ENCODE measurements at places on chromosomes 11 and 22.

- no peak for DNase-seq
Measured at GRCh38 chr11:78912778-78913177, 338.1 kb upstream of the NARS2 start.

DNA sequence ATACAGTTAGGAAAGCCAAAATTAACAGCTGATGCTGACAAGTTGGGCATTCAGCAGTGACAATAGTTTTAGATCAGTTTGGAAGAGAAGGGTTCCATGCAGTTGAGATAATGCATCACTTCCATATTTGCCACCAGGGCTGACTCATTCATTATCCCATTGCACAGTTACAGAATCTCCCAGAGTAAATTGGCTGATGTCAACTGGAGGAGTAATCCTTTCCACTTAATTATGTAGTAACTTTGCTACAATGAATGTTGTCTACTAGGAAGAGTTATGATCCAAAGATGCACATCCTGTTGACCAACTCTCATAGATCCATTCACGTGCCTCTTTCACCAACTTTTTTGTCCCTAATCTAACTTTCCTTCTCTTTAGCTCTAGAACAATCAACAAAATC, 123.3 kb upstream of the LUZP2 start:
- DNase-seq, result no peak

GRCh38 chr11:106585061-106585460, 433.2 kb downstream of the GUCY1A2 start:
- DNase-seq, result no peak

DNA sequence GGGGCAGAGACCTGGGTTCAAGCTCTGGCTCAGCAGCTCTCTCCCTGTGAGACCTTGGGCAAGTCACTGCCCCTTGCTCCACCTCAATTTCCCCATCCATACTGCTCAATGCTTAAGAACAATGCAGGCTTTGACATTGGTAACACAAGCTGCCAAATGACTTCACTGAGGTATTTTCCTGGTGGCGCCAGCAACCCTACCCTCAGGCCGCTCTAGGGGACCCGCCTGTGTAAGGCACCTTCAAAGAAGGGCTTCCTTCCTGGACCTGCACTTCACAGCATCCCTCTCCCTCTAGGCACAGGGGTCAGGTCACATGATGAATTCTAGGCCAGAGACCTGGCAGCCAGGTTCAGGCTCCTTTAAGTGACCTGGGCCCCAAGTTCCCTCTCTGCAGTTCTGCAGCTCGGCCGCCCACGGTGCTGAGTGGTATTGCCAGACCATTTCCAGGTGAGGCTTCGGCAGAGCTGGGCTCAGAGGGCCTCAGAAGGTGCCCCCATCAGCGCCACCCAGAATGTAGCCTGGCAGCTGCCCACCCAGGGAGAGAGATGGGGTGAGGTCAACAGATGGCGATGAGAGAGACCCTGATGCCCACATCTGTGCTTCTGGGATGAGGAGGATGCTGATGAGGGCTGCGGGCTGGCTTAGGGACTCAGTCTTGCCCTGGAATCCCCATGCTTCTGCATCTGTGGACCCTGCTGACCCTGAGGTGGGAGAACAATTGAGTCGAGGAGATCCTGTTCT, 4.5 kb downstream of the WNT11 start:
- DNase-seq, result no peak

GRCh38 chr11:35121326-35121865, 17.6 kb upstream of the CD44 start:
- no peak for DNase-seq

DNA sequence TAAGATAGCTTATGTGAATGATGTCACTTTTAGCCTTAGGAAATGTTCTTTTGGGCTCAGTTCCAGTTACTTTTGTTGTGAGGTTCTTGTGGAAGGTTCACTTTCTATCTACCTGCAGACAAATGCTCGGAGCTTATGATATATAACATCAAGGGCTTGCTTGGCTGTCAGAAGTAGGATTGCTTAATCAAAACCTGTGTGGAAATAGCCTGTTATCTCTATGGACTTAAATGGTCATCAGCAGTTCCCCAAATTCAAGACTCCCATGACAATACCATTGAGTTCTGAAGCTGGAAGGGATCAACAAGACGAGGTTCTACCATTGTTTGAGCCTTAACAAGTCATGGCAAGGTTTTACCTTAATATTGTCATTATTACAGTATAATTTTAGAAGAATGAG, 43.8 kb downstream of the FLI1 start:
- DNase-seq, result no peak

DNA sequence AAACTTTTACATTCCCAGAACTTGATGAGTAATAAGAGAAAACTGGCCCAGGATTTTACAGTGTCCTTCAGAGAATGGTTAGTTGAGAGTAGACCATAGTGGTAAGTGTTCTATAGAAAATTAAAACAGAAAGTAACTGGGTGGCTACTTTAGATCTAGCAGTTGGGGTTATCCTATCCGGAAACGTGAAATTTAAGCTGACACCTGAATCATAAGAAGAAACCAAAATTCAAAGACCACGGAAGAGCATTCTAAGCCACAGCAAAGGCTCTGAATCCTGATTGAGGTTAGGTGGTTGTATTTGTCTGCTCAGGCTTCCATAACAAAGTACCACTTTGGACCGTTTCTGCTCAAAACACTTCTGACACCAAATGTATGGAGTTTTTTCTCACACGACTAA, 34.0 kb downstream of the TTC17 start:
- DNase-seq, result no peak

DNA sequence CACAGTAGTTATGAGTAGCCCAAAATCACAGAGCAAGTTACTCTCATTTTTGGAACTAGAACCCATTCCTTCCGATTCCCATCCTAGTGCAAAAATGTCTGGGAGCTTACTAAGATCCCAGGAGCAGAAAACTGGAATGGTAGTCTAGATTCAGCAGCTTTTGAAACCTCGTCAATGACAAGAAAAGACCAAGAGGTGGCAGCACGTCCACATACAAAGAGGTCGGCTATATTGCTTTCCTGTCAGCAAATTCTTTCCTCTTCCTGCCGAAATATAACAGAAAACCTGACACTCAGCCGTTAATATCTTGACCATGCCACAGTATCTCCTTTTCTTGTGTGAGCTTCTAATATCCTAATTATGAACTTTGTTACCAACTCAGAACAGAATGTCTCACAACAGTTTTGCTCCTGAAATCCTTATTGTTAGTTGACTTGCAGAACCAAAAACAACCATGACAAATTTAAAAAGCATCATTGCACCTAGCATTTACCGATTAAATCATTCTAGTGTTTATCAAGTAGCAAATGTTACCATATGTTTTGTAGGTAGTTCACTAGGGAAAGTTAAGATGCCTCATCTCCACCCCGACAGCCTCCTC, 92.8 kb upstream of the OR9G4 start:
- peak; percentile 9 for DNase-seq

- DNase-seq, result no peak
Measured at GRCh38 chr22:34847072-34847471, 218.9 kb upstream of the ISX start.

DNA sequence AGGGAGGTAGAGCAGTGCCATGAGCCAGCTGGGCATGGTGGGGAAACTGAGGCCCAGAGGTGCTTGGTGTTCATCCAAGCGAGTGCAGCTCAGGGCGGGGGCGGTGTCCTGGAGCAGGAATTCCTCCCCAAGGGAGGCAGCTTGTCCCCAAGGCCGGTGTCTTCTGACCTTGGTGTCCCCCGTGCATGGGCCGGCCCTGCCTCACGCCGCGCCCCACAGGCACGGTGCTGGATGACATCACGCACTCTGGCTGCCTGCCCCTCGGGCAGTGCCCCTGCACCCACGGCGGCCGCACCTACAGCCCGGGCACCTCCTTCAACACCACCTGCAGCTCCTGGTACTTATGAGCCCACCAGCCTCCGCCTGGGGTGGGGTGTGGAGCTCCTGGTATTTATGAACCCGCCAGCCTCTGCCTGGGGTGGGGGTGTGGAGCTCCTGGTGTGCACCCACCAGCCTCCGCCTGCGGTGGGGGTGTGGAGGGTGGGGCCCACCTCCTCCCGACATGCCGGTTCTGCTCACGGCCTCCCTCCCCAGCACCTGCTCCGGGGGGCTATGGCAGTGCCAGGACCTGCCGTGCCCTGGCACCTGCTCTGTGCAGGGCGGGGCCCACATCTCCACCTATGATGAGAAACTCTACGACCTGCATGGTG, 6.7 kb downstream of the MUC5B start:
- no peak for DNase-seq

- DNase-seq, result no peak
Measured at GRCh38 chr11:81874635-81875034, 859.0 kb downstream of the FAM181B start.

DNA sequence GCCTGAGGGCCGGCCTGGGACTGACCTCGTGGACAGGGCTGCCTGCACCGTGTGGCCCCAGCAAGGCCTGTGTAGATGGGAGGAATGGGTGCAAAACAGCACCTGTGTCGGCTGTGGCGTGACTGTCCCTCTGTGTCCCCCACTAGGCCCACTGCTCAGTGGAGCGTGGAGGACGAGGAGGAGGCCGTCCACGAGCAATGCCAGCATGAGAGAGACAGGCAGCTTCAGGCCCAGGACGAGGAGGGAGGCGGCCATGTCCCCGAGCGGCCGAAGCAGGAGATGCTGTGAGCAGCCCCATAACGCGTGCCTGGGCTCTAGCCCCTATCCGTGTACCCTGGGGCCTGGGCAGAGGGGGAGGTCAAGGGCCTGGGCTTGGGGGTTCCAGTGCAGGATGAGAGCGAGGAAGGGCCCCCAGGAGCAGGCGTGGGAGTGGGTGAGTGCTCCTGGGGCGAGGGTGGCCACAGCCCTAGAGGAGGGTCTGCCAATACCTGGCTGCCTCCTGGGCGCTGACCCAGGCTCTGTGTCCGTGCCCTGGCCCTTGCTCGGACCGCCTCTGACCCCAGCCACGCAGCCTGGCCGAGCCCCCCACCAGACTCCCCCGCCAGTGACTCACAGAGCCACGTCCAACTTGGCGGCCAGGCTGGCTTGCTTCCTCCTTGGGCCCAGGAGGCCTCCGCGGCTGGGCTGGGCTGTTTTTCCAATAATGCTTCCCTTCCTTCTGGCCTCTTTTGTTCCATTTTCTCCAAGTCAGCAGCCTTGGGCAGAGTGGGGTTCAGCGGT, 11.6 kb downstream of the PRR33 start:
- no peak for DNase-seq

GRCh38 chr11:15278128-15278527, 163.4 kb downstream of the INSC start:
- no peak for DNase-seq

GRCh38 chr11:69423181-69423580, 58.3 kb upstream of the LINC01488 start:
- DNase-seq, result no peak

GRCh38 chr11:122248131-122248530, 132.1 kb upstream of the BLID start:
- DNase-seq, result no peak

DNA sequence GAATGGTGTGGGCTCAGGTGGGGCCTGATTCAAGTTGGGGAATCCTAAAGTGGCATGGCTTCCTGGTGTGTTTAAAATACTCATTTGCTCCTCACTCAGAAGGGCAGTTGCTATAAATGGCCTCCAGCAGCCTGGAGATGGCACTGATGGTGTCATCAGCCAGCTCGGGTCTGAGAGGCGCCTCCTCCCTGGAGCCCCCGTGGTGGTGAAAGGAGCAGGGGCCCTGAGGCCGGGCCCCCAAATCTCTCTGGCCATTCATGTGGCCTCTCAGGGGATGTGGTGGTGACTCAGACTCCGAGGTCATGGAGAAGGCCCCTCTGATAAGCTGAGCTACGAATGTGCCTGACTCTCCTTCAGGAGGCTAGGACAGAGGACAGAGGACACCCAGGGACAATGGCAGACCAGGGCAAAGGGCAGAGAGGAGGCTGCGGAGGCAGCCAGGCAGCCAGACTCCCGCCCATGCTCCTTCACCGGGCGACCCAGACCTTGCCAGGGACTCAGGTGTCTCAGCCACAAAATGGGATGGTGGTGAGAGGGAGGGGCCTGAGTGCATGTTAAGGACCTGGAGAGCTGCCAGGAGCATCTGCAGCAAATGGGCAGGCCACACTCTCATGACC, 129.2 kb downstream of the CTTN start:
- DNase-seq, result no peak

DNA sequence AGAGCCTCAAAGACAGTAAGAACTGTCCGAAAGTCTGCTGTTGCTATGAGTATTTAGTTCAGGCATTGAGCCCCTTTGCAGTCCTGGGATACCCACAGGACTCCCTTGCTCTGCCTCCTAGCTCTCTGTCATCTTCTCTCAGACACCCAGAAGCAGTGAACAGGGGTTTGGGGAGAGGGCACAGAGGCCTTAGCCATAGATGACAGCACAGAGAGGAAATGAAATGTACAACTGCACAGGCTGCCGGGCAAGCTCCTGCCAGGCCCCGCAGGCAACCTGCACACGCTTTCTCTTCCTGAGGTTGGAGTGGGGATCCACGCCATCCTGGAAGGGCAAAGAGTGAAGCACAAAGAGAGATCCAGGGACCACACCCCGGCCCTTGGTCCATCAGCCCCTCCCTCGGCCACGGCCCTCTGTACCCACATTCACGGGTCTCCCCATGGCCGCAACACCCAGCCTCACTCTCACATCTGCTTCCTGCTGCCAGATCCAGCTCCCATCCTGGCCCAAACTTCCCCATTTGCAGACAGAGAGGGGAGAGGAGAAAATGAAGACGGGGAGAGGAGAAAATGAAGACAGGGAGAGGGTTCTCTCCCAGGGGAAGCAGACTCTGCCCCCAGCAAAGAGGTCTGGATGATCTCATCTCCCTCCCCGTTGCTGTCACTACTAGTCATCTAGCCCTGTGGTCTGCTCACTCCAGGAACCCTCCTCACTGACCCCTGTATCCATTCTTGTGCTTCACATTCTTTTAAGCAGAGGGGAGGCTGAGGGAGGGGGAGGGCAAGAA, 40.7 kb downstream of the CD6 start:
- no peak for DNase-seq

- peak; percentile 31 for DNase-seq
Measured at GRCh38 chr22:26756675-26757293, 99.4 kb downstream of the MIAT start.

DNA sequence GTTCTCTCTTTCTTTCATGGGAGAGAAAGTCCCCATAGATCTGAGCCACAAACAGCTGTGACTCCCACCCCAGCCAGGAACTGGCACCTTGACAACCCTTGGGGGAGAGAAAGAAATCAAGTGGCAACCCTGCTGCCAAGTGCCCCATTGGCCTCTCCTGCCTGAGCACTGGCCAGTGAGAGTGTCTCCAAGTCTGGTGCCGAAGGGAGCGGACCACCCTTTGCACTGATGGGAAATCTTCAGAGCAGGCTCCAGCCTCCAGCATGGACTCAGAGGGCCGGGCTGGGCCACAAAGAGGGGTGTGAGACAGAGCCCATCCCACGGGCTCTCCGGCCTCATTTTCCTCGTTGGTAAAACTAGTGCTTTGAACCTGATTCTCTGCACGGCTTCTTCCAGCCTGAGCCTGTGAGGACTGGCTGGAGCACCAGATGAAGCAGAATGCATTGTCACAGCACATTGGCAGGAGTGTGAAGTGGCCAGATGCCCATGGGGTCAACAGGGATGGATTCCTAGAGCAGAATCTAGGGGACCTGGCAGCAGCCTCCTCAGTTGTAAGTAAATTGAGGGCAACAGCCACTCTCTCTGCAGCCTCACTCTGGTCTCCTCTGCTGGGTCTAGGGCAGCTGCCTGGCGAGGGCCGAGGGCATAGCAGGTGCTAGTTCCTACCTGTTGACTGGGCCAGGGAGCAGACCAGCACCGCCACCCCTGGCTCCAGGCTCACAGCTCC, 81.4 kb downstream of the TRIM29 start:
- DNase-seq, result no peak

- DNase-seq, result no peak
Measured at GRCh38 chr22:28112548-28113043, 193.5 kb upstream of the PITPNB start.
